SK-MEL-5 (cell line): ENCODE measurements at places on chromosomes 11 and 22.

DNA sequence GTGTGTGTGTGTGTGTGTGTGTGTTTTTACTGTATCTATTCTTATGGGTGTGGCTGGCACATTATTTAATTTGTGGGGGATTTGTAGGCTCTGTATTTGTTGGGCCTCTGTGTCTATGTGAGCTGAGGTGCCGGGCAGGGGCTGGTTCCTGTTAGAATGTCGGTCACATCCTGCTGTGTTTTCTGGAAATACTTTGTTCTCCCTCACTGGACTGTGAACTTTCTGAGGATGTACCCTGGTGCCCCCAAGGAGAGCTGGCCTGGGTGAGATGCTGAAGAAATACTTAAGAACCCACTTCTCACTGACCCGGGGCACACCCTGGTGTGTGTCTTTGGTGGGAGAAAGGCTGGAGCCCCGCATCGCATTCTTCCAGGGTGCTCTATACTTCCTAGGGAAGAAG, 28.6 kb downstream of the KIAA1671 start:
- no peak for DNase-seq

- no peak for DNase-seq
Measured at GRCh38 chr22:19739911-19740449, 16.6 kb downstream of the GP1BB start.

GRCh38 chr11:26905368-26905767, 88.5 kb upstream of the FIBIN start:
- DNase-seq: peak; percentile 17

DNA sequence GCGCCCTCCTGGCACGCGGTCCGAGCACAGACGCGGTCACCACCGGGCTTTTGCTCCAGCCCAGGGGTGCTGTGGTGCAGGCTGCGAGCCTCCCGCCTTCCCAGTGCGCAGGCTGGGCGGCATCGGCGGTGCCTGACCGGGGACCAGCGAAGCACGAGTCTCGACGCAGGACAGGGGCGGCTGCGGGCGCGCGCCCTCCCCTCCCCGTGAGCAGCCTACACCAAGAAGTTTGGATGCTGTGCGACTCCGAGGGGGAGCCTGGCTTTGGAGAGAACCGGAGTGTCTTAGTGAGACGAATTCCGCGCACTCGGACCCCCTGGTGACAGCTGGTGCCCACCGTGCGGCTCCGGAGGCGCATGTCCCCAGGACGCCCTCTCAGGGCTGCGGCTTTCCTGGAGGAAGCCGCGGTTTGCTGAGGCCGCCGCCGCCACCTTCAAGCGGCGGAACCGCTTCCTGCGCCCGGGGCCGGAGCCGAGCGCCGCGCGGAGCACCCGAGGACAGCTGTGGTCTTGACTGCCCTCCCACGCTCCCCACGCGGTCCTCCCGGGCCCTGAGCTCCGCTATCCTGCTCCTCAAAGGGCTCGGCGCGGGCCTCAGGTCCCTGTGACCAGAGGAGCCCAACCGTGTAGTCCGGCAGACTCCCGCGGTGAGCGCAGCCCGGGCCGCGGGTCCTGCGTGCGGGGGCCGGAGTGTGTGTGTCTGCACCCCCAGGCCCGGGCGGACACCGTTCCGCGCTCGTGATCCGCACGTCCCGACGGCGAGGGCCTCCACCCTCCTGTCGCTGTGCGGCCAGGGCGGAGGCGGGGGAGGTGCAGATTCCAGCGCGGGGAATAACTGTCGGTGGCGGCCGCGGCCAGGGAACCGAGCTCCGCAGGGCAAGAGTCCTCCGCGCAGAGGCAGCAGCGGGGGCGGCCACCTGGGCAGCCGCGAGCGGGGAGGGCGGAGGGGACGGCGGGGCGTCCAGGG, 1.7 kb downstream of the FGF3 start:
- no peak for DNase-seq

GRCh38 chr22:40202225-40202944, 24.7 kb downstream of the TNRC6B start:
- DNase-seq: no peak

GRCh38 chr22:37675930-37676735, 697 bp downstream of the LGALS1 start:
- DNase-seq: no peak

- no peak for DNase-seq
Measured at GRCh38 chr11:129792663-129793062, 23.0 kb upstream of the TMEM45B start.

DNA sequence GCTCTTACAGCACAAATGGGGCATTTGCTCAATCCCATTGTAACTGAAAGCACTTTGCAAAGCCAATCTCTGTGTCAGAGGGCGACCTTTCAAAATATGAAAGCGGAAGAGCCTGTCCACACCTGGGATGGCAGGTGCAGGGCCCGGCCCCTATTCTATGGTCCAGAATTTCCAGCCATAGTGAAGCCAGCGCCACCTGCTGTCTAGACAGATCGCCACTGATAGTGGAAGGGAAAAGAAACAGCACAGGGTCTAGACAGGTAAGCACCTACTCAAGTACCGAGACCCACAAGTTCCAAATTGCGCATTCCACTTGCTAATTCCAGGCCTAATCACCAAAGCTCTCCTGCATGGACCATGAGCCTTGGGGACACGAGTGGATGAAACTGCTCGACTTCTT, 141.4 kb downstream of the NTM start:
- DNase-seq: peak; percentile 52

- peak; percentile 27 for DNase-seq
Measured at GRCh38 chr11:125903711-125904659, at the start of gene DDX25. TSS of gene DDX25 (plus strand) at chr11:125904508. CDS start at chr11:125904518, 10 bp downstream.

DNA sequence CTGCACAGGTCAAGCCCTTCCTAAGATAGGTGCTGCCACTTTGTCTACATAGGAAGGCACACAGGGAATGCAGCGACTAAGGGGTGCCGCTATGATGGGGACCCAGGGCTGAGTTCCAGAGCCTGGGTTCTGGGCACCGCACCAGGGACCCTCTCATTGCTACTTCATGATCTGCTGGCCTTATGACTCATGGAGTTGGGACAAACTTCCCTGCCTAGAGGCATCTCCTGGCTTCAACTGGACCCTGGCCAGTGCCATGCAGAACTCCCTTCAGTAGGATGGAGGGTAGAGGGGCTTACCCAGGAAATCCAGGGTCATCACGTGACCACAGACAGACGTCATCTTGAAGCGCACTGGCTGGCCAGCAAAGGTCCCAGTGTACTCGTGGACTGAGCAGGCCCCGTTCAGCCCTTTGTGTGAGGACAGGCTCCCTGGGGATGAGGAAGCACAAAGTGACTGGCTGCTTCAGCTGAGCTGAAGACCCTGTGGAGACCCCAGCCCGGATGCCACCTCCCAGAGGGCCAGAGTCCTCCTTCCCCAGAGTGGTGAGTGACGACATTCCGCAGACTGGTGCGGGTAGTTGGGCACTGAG, 8.4 kb downstream of the TOP3B start:
- no peak for DNase-seq

GRCh38 chr11:128532572-128533091, 54.7 kb downstream of the ETS1 start:
- DNase-seq: peak; percentile 98

GRCh38 chr22:39496131-39496838, 5.8 kb upstream of the MIEF1 start:
- peak; percentile 89 for DNase-seq
